Right hindlimb (tissue), 1 donor: ENCODE measurements at places on chromosomes 1 and 21.

DNA sequence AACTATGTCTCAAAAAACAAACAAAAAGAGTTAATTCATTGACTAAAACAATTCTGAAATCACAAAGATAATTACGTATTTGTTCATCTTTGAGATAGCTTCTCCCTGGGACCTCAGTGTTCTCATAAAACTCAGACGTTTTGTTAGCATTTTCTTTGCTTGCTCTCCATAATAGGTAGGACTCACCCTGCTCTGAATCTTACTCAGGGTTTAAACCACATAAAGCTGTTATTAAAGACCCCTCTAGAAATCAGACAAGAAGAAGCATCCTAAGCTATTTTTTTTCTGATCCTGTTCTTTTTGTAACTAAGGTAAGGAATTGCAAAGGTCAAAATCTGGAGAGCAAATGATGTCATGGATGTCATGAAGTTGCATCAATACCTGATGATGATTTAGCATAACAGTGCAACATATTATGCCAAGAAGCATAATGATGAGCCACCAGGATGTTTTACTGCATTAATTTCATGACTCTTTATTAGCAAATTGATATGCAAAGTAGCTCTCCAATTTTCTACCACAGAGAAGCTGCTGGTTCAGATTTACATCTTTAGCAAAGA, 2.4 kb downstream of the FBXO42 start:
- DNase-seq = no peak

DNA sequence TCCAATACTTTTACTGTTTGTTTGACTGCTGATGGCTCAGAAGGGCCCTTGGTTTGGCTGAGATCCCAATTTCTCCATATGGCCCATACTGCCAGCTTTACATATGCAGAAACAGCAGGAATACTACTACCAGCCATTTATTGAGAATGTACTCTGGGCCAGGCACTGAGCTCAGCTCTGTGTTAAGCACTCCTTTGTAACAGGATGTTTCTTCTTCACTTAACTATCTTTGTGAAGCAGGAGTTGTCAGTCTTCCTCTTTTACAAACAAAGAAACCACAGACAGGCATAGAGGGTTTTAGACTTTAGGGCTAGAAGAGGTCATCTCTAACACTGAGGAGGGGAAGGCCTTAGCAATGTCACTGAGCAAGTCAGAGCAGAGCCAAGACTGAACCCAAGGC, 8.3 kb downstream of the HMGCL start:
- DNase-seq = no peak

DNA sequence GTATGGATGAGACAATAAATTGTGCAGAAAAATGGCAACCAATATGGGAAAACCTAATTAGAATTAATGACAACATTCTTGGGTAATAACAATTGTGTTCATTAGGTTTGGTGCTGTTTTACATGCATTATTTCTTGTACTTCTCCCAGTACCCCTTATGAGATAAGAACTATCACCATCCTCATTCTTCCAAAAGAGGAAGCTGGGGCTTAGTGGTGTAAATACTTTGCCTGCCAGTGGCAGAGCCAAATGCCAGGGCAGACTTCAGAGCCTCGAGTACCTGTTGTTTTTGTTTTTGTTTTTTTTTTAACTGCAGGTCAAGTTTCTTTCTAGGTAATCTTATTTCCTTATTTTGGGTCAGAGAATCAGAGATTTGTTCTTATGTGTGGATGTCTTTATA, 206.4 kb downstream of the RHOU start:
- DNase-seq = no peak

- no peak for DNase-seq
Observed at GRCh38 chr21:38949070-38949380, 143.3 kb downstream of the ETS2 start.

DNA sequence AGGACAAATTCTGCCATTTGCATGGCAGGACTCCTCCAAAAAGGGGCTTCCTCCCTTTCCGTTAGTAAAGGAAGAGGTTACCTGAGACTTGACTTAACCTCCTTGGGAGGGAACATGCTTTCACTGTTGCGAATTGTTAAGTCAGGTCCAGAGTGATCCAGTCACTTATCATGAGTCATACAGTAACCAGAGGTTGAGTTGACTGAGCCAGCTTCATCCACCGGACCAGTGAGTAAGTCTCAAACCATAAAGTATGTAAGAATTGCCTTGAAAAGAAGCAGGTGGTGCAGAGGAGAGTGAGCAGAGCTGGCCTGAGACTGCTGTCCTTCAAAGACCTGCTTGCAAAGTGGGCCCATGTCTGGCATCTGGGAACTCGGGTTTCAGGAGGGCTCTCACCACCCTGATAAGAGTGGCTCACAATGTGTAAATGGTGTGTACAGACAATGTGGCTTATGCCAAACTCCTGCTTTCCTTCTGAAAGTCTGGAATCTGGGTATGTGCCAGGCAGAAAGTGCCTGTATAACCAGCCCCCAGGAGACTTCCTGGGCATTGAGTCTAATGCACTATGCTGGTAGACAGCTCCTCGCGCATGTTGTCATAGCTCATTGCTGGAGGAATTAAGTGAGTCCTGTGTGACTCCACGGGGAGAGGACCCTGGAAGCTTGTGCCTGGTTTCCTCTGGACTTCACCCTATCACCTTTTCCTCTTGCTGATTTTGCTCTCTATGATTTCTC, 84.3 kb upstream of the KLHDC7A start:
- no peak for DNase-seq

- DNase-seq = no peak
Observed at GRCh38 chr21:14353231-14353630, 29.7 kb downstream of the HSPA13 start.

- no peak for DNase-seq
Observed at GRCh38 chr1:183597656-183598347, 7.5 kb upstream of the NCF2 start.

DNA sequence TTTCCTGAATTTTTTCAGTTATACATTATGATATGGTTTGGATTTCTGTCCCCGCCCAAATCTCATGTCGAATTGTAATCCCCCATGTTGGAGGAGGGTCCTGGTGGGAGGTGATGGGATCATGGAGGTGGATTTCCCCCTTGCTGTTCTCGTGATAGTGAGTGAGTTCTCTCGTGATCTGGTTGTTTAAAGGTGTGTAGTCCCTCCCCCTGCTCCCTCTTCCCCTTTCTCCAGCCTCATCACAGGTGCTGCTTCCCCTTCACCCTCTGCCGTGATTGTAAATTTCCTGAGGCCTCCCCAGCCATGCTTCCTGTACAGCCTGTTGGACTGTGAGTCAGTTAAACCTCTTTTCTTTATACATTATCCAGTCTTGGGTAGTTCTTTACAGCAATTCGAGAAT, 93.2 kb upstream of the HNRNPU start:
- DNase-seq = no peak

- no peak for DNase-seq
Observed at GRCh38 chr1:180571832-180572636, 13.3 kb downstream of the OVAAL start.

DNA sequence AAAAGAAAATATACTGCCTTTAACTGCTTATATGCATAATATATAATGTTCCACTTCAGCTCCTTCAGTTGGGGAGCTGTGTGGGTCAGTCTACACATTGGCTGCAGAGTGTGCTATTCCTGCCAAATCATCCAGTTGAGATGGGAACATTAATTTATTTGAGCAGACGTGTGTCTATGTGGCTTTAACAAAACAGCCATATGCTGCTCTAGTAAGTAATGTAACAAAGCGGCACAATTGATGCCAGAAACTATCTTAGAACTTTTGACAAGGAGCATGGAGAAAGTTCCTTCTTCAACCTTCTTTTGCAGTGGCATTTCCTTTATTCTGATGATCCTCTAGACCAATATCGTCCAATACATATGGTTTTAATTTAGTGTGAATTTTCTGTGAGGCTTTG, 285.9 kb upstream of the C1orf87 start:
- DNase-seq = peak; percentile 61

- no peak for DNase-seq
Observed at GRCh38 chr1:211933946-211934714, 101.2 kb downstream of the INTS7 start.

- peak; percentile 77 for DNase-seq
Observed at GRCh38 chr1:21906173-21907078, 30.7 kb downstream of the HSPG2 start.

GRCh38 chr1:196295766-196296165, 312.5 kb downstream of the KCNT2 start:
- no peak for DNase-seq

- no peak for DNase-seq
Observed at GRCh38 chr1:154474802-154475201, 27.2 kb upstream of the TDRD10 start.

GRCh38 chr1:7684132-7684531, 87.0 kb upstream of the VAMP3 start:
- no peak for DNase-seq

- peak; percentile 74 for DNase-seq
Observed at GRCh38 chr1:35717911-35718476, 690 bp downstream of the C1orf216 start.

- no peak for DNase-seq
Observed at GRCh38 chr1:151711951-151712350, 4.7 kb downstream of the CELF3 start.

DNA sequence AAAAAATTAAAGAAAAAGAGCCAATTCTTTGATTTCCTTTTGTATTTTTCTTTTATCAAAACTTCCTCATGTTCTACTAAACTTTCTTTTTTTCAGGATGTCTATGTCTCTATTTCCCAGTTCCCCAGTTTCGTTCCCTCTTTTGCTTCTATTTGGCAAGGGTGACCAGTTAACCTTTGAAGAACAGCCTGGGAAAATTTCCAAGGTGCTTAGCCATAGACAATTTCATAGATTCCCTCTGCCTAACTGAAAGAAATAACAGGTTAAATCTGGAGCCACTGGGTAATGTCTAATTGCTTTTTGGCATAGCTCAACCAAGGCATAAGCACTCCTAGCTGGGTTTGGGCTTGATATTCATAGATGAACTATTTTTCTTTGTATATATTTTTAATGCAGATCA, 272.3 kb downstream of the ADGRL2 start:
- DNase-seq = no peak

- DNase-seq = no peak
Observed at GRCh38 chr1:55257958-55258357, 42.8 kb upstream of the USP24 start.

GRCh38 chr21:38957575-38958322, 152.0 kb downstream of the ETS2 start:
- no peak for DNase-seq

DNA sequence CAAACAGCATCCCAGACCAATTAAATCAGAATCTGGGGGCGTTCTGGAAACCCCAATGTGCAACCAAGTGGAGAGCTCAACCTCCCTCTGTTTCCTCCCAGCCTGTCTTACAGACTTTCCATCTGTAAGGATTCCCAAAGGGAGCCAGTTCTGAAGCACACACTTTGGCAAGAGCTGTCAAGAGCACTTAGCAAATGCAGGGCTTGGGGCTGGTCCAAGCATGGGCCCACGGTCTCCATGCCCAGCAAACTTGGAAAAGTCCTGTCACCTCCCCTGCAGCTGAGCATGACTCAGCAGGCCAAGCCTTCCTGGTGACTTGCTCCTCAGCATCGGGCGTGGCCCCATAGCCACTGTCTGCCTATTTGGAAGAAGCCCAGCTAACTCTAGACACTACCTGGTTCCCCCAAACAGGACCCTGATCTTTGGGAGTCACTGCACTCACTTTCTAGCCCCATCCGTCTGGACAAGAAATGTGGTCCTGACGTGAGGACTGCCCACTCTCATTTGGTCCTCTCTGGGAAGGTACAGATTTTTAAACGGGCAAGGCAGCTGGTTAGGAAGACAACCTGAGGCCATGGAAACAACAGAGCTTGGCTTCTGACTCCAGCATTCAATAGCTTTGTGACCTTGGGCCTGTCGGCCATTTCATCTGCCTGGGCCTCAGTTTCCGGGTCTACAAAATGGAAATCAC, 16.9 kb downstream of the SLC2A1 start:
- DNase-seq = peak; percentile 60

DNA sequence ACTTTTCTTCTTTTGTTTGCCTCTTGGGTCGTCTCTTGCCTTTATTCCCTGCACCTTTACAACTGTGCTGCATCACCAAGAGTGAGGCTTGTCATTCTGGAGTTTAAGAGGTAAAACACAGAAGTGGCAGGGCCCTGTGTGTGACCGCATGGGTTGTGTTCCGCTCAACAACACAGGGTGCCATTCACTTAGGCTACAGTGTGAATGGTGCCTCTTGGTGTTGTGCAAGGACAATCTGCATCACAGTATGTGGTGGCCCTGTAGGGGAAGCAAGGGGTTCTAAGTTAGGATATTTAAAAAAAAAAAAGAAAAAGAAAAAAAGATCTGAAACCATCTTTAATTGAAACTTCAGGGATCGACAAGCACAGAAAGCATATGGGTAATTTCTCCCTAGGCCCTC, 38.2 kb downstream of the BRINP2 start:
- DNase-seq = no peak

DNA sequence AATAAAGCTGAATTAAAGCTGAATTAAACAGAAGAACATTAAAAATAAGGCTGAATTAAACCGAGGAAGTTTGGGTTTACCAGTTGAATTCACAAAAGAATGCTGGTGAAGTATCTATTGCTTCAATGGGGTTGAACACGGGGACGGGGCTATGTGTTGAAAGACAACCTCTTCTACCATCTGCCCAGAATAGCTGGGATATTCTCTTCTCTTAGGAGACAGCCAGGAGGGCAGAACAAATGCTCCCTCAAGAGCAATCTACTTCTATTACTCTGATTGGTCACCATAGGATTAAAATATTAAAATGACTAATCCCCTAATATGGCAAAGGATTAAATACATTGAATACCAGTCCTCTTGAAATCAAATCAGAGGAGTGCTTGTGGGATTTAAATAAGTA, 68.4 kb downstream of the LPGAT1 start:
- no peak for DNase-seq

- DNase-seq = no peak
Observed at GRCh38 chr1:41293779-41294178, 51.7 kb upstream of the SCMH1 start.

GRCh38 chr1:36851595-36851994, 182.7 kb downstream of the GRIK3 start:
- DNase-seq = no peak

GRCh38 chr1:154768456-154769125, 101.5 kb downstream of the KCNN3 start:
- no peak for DNase-seq

DNA sequence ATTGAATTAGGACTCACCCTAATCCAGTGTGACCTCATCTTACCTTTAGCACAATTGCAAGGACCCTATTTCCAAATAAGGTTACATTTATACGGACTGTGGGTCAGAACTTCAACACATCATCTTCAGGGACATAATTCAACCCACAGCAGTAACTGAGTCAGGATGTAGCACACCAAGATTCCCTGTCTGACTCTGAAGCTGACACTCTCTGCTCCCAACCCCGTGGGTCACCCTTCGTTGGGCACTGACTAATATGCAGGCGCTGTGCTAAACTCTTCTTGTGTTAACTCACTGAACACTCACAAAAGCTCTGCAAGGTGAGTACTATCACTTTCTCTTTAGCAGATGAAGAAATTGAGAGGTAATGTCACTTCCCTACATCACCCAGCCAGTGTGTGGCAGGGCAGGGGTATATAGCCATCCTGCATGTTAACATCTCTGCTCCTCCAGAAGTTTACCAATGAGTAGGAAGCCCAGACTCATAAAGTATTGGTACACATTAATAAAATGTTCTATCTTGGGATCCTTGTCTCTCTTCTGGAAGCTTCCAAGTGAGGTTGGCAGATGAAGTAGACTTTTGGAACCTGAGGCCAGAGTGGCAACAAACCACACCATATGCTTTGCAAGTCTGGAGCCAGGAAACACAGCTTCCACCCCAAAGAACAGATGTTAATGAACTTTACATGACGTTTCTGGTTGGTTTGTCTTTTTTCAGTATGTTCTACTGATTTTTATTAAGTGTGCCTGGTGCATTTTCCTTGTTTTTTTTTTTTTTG, 139.2 kb upstream of the KLHDC7A start:
- DNase-seq = no peak

- DNase-seq = no peak
Observed at GRCh38 chr1:234519506-234519905, 40.5 kb upstream of the TARBP1 start.
